ENCODE measurements at places on chromosomes 11 and 22. TPM values are rescaled to one million over a fixed set of nuclear protein-coding genes. Genes with fewer than 3 reads are reported as not detected.

Gene MOGAT2
- polyA plus RNA-seq, result not detected

Gene TSSK2
- 0.56 TPM for polyA plus RNA-seq

Gene PHOX2A
- polyA plus RNA-seq, result 0.21 TPM

Gene LARGE1
- 8.7 TPM for polyA plus RNA-seq

Gene FJX1
- 5.4 TPM for polyA plus RNA-seq

Gene TRABD
- polyA plus RNA-seq, result 23.3 TPM

Gene OR8D4
- 0.18 TPM for polyA plus RNA-seq

Gene NEFH
- 1.9 TPM for polyA plus RNA-seq

Gene CCND1
- polyA plus RNA-seq, result 66.7 TPM

Gene SLC22A25
- not detected for polyA plus RNA-seq

Gene TUBA8
- polyA plus RNA-seq, result 21.0 TPM

All from hindlimb muscle (tissue), 1 donor.